Esophagus muscularis mucosa (tissue), 4 donors: ENCODE measurements at places on chromosomes 16 and 17. TPM values are rescaled to one million over a fixed set of nuclear protein-coding genes. Genes with fewer than 3 reads are reported as not detected.

MYO15B gene
- 34.5 TPM for total RNA-seq

- DNase-seq, result no peak
- H3K27me3 ChIP-seq, result no peaks in the 10 kb centered on the region
- H3K36me3 ChIP-seq, result no peaks in the 10 kb centered on the region
- H3K4me3 ChIP-seq, result no peak overlapping the region
- no peak overlapping the region for H3K27ac ChIP-seq
Measured at GRCh38 chr17:17424552-17424951, 52.2 kb upstream of the MED9 start.

DNA sequence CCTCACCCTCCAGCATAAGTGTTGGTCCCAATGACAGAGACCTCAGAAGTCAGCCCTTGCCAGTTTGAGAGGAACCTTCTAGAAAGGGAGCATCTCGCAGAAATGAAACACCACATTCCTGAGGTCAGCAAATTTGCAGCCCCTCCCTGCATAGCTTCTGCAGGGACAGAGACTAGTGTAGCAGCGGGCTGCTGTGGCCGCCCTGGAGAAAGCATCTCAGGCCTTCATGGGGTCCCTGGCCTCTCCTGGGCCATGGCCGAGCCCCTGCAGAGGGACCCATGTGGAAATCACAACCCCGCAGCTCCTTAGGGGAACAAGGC is 11.4 kb downstream of the HS3ST6 start:
- H3K4me1 ChIP-seq, result no peaks in the 10 kb centered on the region
- no peaks in the 10 kb centered on the region for H3K36me3 ChIP-seq
- DNase-seq, result no peak
- peaks cover 85% of the 10 kb centered on the region for H3K27me3 ChIP-seq
- no peak overlapping the region for H3K27ac ChIP-seq

DNA sequence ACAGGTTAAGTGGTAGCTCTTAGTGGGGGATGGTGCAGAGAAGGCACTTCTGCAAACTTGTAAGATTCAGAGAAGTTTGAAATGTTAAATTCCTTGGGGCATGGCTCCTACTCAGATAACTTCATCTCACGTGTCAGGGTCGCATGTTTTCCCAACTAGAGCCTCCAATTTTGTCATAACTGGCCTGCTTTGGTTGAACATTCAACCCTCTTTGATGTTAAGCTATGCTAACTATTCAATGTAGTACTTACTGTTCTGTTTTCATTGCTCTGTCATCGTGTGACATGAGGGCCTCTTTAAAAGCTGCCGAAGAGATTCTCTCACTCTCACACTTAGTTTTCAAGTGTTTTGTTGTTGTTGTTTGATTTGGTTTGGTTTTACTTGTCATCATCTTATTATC is 280.8 kb downstream of the CDH11 start:
- no peak for DNase-seq
- H3K36me3 ChIP-seq, result no peaks in the 10 kb centered on the region
- no peak overlapping the region for H3K4me3 ChIP-seq
- H3K4me1 ChIP-seq, result no peaks in the 10 kb centered on the region
- no peak overlapping the region for H3K27ac ChIP-seq

DNA sequence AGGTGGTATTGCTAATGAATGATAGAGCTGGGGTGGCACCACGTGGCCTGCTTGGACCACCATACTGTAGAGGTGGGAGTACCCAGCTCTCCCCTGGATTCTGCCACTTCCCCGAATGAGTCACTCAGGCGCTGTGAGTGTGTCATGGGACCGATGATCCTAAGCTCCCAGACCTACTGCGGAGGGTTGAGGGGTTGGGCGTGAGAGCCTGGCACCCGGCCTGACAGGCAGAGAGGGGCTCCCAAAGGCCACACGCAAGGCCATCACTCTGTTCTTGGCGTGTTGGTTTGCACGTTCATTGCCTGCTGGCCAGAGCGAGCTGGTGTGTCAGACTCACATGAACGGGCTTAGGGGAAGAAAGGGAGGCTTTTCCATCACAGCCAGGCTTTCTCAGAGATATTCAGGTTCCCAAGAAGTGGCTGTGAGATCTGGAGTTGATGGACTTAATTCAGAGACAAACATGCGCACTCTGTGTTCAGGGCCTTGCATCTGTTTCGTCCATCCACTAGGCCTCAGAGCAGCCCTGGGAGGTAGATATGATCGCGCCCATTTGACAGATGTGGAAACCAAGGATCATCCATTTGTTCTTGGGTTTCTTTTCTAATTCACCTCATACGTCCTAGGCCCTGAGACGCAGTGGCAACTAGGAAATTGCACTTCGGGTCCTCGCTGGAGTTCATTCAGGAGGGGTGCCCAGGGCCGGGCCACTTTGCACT is 41.4 kb downstream of the CMIP start:
- no peak overlapping the region for H3K4me3 ChIP-seq
- no peak for DNase-seq
- H3K36me3 ChIP-seq, result no peaks in the 10 kb centered on the region

- peaks cover 34% of the 10 kb centered on the region for H3K4me1 ChIP-seq
- no peaks in the 10 kb centered on the region for H3K27me3 ChIP-seq
- no peak overlapping the region for H3K4me3 ChIP-seq
- no peak for DNase-seq
- H3K36me3 ChIP-seq, result peaks cover 43% of the 10 kb centered on the region
Measured at GRCh38 chr17:32483451-32484019, 3.3 kb upstream of the CDK5R1 start.

DNAH2 gene
- 0.17 TPM for total RNA-seq

DNA sequence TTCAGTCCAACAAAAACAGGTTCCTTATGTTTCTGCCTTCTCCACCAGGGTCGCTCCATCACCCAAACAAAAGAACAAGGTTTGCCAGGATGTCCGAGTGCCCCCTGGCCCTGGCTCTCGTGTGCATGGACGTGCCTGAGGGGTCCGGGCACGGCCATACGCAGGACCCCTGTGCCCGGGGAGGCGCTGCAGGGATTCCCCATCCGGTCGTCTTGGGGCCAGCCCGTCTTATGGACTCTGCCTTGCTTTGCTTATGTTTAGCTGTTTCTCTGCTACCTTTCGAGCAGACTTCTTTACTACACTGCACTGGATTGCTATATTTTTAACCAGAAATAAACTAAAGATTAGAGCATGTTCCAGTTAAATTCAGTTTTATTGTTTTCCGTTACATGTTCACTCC is 68.0 kb downstream of the KLHDC4 start:
- H3K4me1 ChIP-seq, result no peaks in the 10 kb centered on the region
- H3K4me3 ChIP-seq, result no peak overlapping the region
- no peaks in the 10 kb centered on the region for H3K27me3 ChIP-seq

OTOP2 gene
- not detected for total RNA-seq

CNTD1 gene
- 0.50 TPM for total RNA-seq

RTN4RL1 gene
- total RNA-seq, result 0.52 TPM

TOP2A gene
- 0.33 TPM for total RNA-seq

SLC5A10 gene
- total RNA-seq, result not detected
